ENCODE measurements at places on chromosomes 2 and 18. TPM values are rescaled to one million over a fixed set of nuclear protein-coding genes. Genes with fewer than 3 reads are reported as not detected.

The C2orf66 gene
- not detected for polyA plus RNA-seq

The CMPK2 gene
- polyA plus RNA-seq, result 7.4 TPM

The POTEJ gene
- not detected for polyA plus RNA-seq

The CPO gene
- not detected for polyA plus RNA-seq

The TUBA3E gene
- polyA plus RNA-seq, result 1.3 TPM

The KYNU gene
- 3.8 TPM for polyA plus RNA-seq

The FBXO15 gene
- polyA plus RNA-seq, result 3.5 TPM

The EVA1A gene
- polyA plus RNA-seq, result 6.0 TPM
